ENCODE measurements at places on chromosomes 3 and 15.

GRCh38 chr15:25251700-25252390 lies 187.0 kb downstream of the UBE3A start:
- no peak for DNase-seq

DNA sequence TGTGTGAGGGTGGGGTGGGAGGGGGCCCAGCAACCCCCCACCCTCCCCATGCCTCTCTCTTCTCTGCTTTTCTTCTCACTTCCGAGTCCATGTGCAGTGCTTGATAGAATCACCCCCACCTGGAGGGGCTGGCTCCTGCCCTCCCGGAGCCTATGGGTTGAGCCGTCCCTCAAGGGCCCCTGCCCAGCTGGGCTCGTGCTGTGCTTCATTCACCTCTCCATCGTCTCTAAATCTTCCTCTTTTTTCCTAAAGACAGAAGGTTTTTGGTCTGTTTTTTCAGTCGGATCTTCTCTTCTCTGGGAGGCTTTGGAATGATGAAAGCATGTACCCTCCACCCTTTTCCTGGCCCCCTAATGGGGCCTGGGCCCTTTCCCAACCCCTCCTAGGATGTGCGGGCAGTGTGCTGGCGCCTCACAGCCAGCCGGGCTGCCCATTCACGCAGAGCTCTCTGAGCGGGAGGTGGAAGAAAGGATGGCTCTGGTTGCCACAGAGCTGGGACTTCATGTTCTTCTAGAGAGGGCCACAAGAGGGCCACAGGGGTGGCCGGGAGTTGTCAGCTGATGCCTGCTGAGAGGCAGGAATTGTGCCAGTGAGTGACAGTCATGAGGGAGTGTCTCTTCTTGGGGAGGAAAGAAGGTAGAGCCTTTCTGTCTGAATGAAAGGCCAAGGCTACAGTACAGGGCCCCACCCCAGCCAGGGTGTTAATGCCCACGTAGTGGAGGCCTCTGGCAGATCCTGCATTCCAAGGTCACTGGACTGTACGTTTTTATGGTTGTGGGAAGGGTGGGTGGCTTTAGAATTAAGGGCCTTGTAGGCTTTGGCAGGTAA lies 8.1 kb downstream of the FAM131A start:
- DNase-seq: peak; percentile 85

DNA sequence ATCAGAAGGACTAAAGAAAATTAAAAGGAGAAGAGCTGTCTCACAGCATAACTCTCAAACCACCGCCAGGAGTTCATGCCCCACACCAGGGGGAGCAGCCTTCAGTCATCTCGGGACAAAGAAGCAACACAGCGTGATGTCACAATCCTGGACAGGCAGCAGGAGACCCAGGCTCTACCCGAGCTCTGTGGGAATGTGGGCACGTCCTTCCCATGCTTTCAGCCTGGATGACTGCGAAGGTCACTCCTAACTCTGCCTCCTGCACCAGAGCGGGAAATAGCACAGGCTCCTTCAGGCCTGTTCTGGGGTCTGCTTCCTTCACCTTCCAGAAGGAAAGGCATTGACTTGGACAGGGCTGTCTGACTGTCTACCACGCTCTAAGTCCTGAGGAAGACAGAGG lies 31.3 kb downstream of the NOX5 start:
- peak; percentile 84 for DNase-seq

DNA sequence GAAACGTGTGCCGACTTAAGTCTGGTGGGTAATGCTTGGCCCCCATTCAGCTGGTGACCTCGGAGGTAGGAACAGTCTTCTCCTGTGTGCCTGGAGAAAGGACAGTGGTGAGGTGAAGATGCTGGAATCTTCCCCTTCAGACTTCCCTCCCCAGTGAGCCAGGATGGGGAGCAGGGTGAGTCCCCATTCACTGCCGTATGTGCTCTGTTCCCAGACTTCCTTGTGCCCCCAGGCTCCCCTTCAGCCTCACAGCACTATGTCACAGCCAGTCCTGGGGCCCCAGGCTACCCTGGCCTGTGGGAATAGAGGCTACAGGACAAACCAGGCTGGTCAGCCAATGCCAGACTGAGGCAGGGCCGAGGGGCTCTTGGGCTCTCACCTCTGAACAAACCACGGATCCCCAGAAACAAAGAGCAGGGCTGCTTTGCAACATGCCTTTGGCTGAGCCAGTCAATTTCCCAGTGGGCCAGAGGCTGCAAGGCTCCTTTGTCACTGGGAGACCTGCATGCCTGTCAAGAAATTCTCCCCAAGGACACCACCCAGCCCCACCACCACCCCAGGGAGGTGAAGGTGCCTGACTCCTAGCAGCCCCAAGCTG lies 31.8 kb upstream of the HHATL start:
- DNase-seq: no peak

DNA sequence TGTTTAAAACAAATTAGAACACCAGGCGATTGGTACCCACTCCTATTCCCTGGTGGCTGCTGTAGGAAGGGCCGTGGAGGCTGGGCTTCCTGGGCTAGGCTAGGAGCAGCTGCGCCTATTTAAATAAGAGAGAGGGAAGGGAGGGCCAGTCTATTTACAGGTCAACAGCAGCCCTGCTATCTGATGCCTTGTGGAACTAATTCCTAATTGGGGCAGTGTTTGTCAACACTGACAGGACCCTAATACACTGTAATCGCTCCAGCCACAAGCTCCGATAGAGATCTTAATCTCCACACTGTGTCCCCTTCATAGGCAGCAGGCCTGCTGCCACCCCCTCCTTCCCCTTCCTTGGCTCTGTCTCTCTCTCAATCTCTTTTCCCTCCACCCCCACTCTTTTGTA lies 116.9 kb upstream of the SOX14 start:
- no peak for DNase-seq

DNA sequence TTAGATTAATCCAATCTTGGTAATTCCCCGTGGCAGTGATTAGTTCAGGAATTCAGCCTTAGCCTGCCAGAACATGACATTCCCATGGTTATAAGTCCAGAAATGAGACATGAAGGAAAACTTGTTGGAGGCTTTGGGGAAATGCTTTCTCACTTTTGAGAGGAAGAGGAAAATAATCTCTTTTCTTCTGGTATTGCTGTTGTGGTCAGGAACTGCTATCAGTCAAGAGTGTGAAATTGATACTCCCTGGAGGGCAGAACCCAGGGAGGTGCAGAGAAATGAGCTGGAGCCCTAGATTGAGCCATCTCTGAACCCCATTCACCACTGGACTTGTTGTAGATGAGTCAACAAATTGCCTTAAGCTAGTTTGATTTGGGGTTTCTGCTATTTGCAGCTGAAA lies 38.6 kb upstream of the APH1B start:
- DNase-seq: no peak

- peak; percentile 93 for DNase-seq
Observed at GRCh38 chr3:120160050-120160449, 65.8 kb upstream of the GSK3B start.

GRCh38 chr3:169848741-169849140 lies 21.0 kb downstream of the LRRC31 start:
- no peak for DNase-seq

- DNase-seq: no peak
Observed at GRCh38 chr15:60652245-60652644, 173.3 kb upstream of the ICE2 start.

DNA sequence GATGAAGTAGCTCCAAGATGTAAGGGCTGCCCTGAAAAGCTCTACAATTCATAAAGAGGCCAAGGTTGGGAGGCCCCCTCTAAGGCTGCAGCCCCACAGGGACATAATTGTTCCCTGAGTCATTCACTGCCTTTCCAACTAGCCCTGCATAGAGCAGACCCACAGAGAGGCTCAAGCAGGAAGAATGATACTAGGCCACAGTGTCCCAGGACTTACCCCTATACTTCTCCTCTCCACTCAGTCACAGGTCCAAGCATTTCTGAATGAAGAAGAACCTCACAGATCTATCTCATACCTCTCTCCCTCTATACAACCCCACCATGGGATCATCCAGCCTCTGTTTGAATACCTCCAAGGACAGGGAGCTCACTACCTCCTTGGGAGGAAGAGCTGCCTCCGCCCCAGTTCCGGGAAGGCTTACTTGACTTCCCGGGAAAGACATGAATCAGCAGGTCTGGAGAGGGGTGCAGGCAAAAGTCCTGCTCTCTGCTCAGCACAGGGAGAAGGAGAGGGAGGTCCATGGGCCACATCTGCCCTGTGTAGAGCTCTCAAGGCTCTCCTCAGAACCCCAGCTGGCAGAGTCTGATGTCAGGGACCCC lies 6.9 kb upstream of the SKIC8 start:
- peak; percentile 42 for DNase-seq

GRCh38 chr3:74390121-74390877 lies 224.2 kb downstream of the CNTN3 start:
- no peak for DNase-seq

DNA sequence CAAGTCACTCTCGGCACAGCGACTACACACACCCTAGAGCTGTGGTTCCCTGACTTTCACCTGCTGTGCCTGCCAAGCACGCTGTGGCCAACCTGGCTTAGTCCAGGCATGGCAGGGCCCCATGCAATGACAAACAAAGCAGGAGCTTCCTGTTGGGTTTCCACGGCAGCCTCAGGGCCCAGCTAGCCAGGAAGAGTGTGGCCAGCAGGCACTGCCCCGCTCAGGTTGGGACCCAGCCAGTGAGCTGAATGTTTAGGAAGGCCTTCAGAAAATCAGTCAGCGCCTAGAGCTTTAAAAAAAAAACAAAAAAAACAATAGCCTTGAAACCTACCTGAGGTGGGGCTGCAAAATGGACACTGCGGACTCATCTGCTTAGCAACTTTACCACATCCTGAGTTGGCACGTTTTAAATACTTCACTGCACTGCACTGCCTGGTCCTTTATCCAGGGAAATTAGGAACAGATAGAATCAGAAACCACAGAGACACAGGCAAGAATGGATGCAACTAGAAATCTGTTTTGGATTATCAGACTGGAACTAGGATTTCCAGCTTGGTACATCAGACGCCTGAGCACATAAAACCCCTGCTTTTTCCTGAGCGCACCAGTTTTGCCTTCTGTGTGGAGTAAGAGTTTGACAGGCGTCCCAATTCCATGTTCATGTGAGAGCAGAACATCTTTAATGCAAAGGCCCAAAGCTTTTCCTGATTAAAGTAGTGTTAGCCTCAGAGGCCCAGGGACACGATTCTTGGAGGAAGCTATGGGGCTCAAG lies 36.2 kb upstream of the LDHAL6B start:
- DNase-seq: peak; percentile 92

DNA sequence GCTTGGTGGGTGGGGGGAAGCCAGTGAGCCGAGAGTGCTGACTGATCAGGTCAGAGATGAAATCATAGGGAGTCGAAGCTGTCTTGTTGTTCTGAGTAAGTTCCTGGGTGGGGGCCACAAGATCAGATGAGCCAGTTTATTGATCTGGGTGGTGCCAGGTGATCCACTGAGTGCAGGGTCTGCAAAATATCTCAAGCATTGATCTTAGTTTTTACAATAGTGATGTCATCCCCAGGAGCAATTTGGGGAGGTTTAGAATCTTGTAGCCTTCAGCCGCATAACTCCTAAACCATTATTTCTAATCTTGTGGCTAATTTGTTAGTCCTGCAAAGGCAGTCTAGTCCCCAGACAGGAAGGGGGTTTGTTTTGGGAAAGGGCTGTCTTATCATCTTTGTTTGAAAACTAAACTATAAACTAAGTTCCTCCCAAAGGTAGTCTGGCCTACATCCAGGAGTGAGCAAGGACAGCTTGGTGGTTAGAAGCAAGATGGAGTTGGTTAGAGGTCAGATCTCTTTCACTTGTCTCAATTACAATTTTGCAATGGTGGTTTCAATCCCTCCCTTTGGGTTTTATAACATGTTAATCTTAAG lies 18.7 kb upstream of the MTMR14 start:
- no peak for DNase-seq

- DNase-seq: no peak
Observed at GRCh38 chr3:127147291-127147885, 45.5 kb upstream of the PRR23E start.

- no peak for DNase-seq
Observed at GRCh38 chr3:46664188-46664970, 29.1 kb downstream of the ALS2CL start.

GRCh38 chr15:58038426-58039078 lies 27.0 kb downstream of the ALDH1A2 start:
- DNase-seq: peak; percentile 94

- DNase-seq: no peak
Observed at GRCh38 chr3:150334974-150335373, 73.1 kb upstream of the TSC22D2 start.

GRCh38 chr3:39150803-39151631 lies 2.4 kb downstream of the CSRNP1 start:
- DNase-seq: peak; percentile 86

DNA sequence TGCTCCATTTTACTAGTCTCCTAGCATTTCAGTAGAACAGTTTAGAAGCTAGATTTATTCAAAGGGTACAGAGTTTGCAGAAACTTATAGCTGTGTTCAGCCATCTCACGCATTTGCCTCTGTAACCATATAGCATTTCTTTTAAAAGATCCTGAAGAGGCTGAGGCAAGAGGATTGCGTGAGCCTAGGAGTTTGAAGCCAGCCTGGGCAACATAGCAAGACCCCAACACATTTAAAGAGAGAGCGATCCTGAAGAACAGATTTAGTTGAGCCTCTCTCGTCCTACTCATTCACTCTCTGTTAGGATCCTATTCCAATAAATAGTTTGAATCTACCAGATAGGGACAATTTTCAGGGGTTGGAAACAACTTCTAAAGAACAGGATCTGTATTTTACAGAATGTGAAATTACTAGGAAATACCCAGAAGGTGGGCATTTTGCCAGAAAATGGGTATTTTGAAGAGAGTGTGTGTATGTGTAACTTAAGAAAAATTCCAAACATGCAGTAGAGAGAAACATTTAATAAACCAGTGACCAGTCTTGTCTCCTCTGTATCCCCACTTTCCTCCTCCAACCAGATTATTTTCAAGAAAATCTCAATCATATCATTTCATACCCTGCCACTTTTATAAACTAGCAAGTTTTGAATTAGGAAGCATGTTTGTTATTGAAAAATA lies 4.5 kb downstream of the EIF3J start:
- DNase-seq: no peak

DNA sequence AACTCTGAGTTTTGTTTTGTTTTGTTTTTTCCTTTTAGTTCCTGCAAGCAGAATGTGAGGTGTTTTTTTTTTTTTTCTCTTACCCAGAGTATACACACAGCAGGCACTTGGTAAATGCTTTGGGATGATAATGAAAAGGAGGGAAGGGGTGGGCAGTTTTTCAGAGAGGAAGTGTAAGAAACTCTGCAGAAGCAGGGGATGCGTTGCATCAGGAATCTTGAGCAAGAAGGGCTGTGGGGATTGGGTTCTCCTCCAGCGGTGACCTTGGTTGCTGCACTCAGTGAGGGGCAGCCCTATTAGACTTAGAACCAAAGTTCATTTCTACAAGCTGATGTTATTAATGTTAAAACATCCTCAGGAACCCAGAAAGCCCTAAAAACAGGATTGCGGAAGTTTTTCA lies 32.2 kb upstream of the TMEM158 start:
- no peak for DNase-seq

- no peak for DNase-seq
Observed at GRCh38 chr3:156760333-156760732, 65.8 kb upstream of the LEKR1 start.

- DNase-seq: no peak
Observed at GRCh38 chr3:79497447-79498111, 270.2 kb downstream of the ROBO1 start.

GRCh38 chr3:17972959-17973906 lies 230.8 kb upstream of the TBC1D5 start:
- DNase-seq: no peak

GRCh38 chr15:60945196-60945595 lies 283.9 kb downstream of the RORA start:
- DNase-seq: peak; percentile 30

Data from H4 (cell line).